ENCODE measurements at places on chromosomes 16 and 17.

DNA sequence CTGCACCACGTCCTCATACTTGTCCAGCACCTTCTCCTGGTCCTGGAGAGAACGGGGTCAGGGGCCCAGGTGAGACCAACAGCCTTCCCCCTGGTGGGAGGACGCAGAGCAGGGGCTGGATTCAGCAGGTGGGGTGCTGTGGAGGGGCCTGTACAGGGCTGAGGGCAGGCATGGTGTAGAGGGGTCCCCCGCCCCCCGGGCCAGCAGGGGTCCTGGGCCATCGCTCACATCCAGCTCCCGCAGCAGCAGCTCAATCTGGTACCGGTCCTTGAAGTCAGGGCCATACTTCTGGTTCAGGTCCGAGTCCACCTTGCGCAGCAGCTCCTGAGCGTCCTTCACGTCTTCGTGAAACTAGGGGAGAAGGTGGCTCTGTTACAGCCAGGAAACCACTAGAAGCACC is 41.6 kb downstream of the PPL start:
- DNase-seq: no peak

GRCh38 chr16:89364606-89365005 is 125.8 kb downstream of the ANKRD11 start:
- no peak for DNase-seq

DNA sequence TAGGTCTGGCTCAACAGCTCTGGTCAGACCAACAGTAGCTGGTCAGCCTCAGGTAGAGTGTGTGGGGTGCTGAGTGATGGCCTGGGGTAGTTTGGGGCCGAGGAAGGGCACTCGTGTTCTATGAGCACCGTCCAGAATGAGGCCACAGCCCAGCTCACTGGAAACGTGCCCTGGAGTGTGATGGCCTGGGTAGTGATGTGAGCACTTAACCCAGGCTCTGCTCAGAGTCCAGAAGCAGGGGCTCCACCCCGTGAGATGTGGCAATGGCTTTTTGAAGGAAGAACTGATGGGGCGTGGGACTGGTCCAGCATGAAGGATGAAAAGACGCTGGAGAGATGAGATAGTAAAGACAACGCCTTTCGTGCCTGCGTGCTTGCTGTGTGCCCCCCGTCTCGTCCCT is 35.3 kb downstream of the NTN1 start:
- DNase-seq: no peak

- DNase-seq: no peak
These were observed 27.0 kb downstream of the CCR7 start for GRCh38 chr17:40538019-40538935.

- no peak for DNase-seq
These were observed 339.8 kb upstream of the TNRC6C start for GRCh38 chr17:77618731-77619130.

GRCh38 chr16:58636466-58636865 is 6.8 kb upstream of the CNOT1 start:
- no peak for DNase-seq

DNA sequence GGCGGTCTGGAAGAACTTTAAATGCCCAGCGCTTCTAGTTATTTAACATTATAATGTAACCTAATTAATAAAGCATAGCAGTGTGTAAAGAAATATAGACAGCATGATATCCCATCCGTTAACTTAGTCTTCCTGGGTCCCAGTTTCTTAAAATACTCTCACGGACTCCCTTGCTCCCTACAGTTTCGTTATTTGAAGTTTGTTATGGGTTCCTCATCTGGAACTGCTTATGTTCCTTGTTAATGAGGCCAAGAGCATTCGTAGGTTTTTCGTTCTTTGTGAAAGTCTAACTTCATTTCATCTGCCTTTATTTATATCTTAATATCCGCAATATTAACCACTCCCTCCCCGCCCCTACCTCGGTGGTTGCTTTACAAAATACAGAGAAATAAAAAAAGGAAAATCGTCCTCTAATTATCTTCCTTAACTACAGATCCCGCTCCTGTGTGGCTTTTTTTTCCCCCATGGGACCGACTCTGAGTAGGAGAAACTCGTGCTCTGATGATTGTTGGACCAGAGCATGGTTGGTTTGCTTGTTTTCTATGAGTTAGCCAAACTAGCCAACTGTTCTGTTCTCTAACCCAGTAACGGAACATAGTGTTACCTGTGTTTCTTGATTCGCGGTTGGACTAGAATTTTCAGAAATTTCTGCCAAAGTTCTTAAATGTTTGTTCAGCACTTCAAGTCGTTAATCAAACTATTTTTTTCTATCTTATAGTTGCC is 863 bp downstream of the ADPRM start:
- no peak for DNase-seq

GRCh38 chr17:353213-353837 is 718 bp upstream of the RPH3AL start:
- peak; percentile 68 for DNase-seq

DNA sequence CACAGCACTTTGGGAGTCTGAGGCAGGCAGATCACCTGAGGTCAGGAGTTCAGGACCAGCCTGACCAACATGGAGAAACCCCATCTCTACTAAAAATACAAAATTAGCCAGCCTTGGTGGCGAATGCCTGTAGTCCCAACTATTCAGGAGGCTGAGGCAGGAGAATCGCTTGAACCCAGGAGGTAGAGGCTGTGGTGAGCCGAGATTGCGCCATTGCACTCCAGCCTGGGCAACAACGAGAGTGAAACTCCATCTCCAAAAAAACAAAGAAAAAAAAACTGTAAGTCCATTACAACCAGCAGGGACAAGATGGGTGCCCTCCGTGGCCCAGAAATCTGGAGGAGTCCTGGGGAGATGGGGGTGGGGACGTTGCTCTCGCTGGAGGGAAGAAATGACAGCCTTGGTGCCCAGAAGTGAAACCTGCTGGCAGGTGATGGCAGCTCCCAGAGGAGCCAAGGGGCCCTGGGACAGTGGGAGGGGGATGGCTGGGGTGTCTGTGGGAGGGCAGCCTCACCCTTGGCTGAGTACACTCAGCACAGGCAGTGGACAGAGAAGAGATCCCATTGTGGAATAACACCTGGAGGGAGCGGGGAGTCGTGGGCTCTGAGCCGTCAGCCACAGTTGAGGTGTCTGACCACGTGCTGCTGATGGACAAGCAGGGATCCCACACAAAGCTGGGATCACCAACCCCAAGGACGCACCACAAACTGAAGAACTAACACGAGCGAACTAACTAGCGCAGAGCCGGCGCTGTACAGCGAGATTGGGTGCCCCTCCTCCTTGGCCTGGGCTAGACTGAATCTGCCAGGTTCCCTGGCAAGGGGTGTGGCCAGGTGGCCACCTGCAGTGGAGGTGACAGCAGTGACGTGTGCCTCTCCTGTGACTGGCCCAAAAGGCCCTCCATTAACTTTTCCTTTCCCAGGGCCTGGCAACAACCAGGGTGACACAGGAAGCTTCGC is 46.9 kb upstream of the BAHCC1 start:
- DNase-seq: no peak

GRCh38 chr17:82088838-82089722 is 9.0 kb downstream of the FASN start:
- DNase-seq: no peak

GRCh38 chr16:8718851-8719680 is 44.6 kb downstream of the ABAT start:
- DNase-seq: no peak

DNA sequence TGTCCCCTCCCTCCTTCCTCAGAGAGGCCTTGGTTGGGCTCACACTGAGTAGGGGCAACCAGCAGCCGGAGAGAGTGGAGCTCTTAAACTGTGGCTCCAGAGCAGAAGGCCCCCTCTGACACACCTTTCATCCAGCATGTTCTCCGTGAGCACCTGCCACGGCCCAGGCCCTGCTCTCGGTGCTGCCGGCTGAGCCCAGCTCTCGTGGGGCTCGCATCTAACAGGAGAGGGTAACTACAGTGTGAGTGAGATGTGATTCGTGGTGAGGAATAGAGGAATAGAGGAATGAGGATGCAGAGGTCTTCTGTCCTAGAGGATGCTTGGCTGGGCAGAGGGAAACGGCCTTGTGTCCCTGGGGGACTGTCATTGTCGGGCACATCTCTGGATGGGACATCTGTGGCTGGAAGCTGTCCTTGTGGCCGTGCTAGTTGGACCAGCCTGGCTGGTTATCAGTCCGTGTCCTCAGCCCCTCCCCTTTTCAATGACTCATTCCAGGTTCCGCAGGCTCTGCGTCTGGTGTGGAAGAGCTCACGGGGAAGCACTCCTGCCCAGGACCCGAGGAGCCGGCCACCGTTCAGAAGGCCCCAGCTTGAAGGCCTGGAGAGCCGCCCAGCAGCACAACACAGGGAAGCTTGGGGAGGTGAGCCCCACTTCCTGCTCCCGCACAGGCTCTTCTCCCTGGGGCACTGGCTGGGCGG is 11.9 kb upstream of the DNASE1 start:
- DNase-seq: no peak

- no peak for DNase-seq
These were observed 9.1 kb upstream of the TMEM100 start for GRCh38 chr17:55731586-55732250.

DNA sequence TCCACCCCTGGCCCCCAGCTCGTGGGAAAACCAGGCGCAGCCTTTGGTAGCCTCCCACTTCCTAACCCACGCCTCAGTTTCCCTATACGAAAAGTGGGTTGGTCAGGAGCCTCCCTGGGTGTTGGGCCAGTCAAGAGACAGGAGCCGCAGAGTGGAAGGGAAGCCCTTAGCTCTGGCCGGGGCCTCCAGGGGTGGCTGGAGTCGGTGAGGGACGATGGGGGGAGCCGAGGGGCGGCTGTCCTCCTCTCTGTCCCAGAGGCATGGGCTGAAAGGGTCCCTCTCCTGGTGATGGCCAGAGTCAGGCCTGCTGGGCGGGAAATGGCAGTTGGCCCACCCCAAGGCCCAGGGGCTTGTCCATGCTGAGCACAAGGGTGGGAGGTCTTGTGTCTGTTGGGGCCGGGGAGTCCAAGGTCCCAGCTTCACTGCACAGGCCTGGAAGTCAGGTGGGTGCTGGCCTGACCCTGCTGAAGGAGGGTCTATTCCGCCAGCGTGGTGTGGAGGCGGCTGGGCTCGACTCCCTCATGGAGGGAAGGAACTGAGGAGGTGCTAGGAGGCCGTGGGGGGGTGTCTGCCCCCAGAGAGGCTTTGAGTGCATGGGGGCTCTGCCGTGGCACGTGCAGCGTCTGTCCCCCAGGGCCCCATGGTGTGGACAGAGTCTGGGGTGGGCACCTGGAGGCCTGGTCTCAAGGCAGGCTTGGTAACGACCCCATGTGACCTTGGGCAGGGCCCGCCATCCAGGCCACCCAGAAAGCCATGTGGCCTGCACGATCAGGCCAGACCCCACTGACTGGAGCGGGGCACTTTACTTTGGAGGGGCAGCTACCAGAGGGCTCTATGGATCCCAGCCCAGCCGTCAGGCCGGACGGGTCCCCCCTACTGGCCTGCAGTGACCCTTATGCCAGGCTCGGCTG is 1.1 kb downstream of the SLC16A3 start:
- no peak for DNase-seq

- no peak for DNase-seq
These were observed 110.5 kb downstream of the PMP22 start for GRCh38 chr17:15154618-15155017.

GRCh38 chr17:13346081-13346533 is 255.6 kb downstream of the HS3ST3A1 start:
- DNase-seq: no peak

- no peak for DNase-seq
These were observed 138.0 kb downstream of the NLK start for GRCh38 chr17:28180449-28180848.

DNA sequence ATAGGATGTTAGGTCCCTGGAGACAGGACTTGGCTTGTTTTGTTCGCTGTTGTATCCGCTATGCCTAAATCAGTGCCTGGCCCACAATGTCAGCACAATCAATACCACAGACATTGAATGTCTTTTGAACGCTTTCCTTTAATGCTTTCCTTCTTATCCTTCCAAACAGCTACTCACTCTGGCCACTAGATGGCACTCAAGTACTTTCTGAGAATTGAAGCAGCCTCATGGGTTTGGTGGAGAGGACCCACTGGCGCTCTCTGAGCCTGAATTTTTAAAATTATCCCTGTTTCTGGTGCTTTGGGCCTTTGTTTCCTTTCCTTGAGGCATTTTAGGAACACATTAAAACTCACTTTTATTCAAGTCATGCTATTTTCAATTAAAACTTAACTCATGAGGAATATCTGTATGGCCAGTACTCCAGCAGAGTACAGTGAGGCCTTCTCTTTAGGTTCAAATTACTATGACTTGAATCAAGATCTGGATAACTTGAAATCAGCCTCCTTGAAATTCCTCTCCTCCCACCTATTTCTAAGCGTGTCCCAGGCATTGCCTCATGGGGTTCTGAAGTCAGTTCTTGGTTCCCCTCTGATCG is 3.2 kb upstream of the NLRP1 start:
- DNase-seq: no peak

DNA sequence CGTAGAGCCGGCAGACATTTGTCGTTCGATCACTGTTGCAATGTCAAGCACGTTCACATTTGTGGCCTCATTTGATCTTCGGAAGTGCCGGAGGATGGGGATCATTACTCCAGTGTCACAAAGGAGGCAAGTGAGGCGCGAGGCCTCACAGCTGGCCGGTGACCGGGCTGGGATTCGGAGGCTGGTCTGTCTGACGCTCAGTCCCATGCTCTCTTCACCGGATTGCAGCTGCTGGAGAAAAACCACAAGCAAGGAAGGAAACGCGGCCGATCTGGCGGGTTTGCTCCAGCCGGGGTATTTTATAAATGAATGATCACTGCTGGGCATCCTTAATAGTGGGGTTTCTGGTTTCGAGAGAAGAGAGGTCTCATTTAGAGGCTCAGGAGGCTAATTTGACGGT is 127.8 kb downstream of the OR1D5 start:
- DNase-seq: no peak

DNA sequence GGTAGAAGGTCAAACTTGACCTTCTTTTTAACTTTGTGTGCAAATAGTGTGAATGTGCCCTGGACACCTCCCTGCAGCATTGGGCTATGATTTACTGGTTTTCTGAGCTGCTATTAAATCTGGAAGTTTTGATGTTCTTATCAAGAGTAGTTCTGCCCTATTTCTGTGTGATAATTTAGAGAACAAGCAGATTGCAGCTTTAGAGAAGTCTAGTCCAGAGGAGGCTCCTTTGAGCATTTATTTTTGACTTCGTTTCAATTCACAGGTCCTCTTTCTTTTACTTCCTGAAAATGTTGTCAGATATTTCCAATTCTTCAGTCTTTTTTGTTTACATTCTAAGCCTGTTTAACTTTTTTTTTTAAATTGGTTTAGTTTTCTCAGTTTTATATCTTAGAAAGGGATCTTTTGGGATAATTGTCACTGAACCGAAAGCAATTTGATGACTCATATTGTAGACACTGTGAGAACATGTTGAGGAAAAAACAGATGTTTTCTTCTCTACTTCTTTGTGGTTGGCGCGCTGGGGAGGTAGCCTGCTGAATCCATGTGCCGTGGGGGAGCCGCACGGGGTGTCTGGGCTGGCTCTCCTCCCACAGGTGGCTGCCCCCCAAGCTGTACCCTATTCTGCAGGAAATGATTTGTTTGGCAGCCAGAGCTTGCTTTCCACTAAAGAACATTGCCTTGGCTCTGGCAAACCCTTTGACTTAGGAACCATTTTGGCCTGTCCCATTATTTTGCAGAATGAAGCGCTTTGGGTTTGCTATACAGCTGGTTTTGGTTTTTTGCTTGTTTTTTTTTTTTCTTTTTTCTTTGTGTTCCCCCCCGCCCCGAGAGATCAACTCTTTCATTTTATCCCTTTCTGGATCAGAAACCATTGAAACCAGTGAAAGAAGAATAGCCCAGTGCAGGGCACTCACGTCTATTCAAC is 53.4 kb downstream of the MFSD11 start:
- no peak for DNase-seq

GRCh38 chr17:27489045-27489715 is 32.9 kb downstream of the KSR1 start:
- DNase-seq: no peak
